Colonic mucosa (tissue), 4 donors: ENCODE measurements at places on chromosomes 16 and 17.

DNA sequence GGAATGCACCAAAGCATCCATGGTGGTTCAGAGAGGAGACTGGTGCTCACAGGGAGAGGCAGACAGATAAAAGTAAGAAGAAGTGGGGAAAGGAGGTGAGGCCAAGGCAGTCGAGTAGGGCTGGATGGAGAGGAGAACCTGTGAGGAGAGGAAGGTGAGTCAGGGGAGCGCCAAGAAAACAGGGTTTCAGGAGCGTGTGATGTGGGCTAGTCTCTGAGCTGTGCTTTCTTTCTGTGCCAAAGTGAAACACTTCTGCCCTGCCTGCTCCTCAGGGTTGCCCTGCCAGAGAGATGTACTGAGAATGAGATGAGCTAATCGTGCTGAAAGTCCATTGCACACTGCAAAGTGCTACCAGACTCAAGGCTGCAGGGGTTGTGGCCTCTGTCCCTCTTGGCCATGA is 310.7 kb upstream of the CCL2 start:
- no peak for DNase-seq

- DNase-seq, result no peak
Measured at GRCh38 chr17:34843682-34844081, 117.6 kb downstream of the CCT6B start.

DNA sequence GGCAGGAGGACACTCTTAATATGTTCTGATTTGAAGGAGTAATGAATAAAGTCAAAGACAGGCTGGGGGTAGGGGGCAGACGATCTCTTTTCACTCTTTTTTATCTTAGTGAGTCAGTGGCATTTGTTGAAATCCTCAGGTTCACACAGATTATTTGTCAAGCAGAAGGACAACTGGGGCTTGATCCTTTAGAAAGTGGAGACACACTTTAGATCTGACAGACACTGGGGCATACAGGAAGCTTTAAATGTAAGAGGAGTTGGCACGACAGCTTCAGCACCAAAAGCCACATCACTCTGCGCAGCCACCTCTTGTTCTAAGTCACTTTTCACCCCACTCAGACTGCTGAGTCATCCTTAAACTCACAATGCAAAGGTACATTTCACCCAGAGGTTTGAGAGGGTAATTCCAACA is 121.5 kb downstream of the STXBP4 start:
- no peak for DNase-seq

GRCh38 chr16:54118846-54119245 is 167.7 kb downstream of the IRX3 start:
- DNase-seq, result no peak

DNA sequence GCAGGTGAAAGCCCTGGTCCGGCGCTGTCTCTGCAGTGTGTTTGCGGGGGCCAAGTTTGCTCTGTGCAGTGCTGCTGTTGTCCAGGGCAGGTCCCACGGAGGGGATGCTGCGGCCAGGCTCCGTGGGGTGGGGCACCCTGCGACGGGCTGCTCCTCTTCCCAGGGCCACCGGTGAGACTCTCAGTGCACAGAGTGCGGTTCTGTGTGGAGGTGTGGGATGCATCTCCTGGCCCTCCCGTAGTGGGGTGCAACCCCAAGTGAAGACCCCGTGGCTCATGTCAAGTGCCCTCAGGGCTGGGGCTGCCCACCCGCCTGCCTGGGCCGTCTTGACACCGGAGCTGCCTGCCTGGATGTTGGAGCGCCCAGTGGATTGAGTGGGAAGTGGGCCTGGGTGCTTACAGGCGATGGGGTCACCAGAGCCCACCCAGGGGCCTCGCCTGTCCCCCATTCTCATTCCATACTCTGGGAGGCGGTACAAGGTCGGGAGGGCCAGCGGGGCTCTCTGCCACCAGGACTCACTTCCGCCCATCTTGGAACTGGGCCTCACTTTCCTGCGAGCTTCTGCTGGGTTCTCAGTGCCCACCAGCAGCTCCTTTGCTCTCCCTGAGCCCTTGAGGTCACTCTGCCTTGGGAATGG is 119.9 kb downstream of the BANP start:
- no peak for DNase-seq

- no peak for DNase-seq
Measured at GRCh38 chr17:70767102-70767701, 597.9 kb downstream of the KCNJ2 start.

- DNase-seq, result peak; percentile 29
Measured at GRCh38 chr17:37490638-37491614, 1.2 kb downstream of the DUSP14 start.

GRCh38 chr17:8020776-8021564 is 17.9 kb upstream of the ALOX15B start:
- DNase-seq, result no peak

DNA sequence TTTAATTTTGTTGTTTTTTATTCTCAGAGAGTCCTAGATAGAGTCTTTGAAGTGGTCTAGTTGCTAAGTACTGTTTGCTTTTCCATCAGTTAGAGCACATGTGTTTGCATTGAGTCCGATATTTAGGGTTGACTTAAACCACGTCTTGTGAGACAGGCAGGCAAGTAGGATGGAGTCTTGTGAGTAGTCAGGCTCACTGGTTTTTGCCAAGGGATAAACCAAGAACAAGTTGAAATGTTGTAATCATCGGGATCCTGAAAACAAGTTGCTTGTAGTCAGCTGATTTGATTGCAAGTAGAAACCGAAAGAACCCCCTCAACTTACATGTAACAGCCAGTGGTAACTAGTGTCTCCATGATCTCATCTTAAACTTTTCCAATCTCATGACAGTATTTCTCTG is 17.2 kb downstream of the ATP6V0A1 start:
- no peak for DNase-seq

- no peak for DNase-seq
Measured at GRCh38 chr17:34076743-34077631, 178.1 kb upstream of the CCL2 start.

DNA sequence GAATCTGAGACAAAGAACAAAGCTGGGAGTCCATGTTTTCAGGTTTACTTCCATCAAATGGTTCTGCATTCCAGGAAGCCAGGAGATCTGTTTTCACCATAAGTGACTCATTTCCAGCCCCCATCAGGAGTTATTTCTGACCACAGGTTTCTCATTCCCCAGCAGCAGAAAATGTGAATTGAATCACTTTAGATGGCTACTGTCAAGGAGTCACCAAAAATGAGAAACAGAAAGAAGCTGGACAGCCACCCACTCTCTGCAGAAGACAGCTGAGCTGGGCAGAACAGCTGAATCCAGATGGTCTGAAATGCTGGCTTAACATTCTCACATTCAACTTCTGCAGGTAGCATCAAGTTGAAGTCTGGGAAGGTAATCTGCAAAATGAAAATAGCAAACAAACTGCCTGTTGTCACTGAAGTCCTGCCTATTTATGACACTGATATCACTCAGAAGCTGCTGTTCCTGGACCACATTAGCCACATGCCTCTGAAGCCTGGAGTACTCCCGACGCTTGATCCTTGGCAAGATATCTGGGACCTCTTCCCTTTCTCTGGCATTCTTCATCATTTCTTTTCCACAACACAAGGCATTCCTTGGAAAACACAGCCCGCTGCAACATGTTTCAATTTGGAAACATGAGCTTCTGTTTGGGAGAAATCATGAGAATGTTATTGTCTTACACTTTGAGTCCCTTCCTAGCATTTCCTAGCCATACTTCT is 15.3 kb downstream of the CCL11 start:
- DNase-seq, result no peak

DNA sequence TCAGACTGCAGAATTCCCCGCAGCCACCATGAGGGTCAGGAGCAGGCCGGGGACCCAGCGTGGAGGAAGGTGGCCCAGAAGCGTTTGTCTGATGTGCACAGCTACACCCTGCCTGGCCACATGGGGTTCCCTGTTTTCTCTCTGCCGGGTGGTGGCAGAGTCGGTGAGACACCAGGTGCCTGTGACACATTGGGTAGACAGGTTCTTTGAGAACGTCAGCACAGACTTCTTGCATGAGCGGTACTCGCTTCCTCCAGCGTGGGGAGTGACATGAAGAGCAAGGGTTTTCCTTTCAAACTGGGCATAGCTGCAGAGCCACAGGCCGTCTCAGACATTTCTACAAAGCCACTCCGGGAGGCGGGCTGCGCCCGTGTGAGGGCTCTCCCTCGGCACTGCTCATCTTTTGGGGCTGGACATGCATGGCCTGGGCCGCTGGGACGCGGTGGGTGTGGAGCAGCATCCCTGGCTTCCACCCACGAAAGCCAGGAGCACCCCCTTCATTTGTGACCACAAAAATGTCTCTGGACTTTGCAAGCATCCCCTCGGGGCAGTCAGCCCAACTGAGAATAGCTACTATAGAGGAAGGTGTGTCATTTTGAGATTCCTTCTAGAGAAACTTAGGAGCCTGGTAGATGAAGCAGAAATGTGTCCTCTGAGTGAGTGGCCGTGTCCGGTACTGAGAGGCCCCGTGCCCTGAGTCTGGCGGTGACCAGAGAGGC is 26.0 kb downstream of the NME3 start:
- DNase-seq, result no peak

- DNase-seq, result no peak
Measured at GRCh38 chr17:383771-384621, 31.4 kb upstream of the RPH3AL start.

GRCh38 chr17:48244121-48244711 is 136.7 kb downstream of the SNX11 start:
- DNase-seq, result peak; percentile 44

- no peak for DNase-seq
Measured at GRCh38 chr16:1428511-1428910, 2.4 kb upstream of the PERCC1 start.

DNA sequence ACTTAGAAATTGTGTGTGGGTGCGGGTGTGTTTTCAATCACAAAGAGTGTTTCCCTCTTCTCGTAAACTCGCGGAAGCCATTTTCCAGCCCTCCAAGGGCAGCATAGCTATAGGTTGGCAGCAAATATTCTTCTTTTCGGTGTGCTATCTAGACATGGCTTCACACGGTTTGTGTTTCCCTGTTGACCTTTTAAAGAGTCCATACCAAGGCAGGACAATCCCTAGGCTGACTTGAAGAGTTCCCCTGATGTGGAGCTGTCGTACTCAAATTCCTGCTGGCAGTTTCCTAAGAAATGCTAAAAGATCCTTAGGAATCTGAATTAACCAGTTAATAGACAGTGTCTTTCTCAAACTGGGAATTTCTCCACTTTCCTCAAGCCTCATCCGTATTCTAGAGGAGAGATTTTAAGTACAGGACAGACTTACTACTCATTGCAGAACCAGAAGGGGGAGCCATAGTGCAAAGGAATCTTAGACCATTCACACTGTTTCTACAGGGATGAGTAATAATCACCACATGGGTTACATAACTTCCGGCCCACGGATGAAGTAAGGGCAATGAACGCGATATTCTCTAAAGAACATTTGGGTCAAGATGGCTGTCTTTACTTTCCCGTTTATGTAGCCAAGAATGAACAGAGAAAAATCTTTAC is 288.6 kb upstream of the ELAC2 start:
- no peak for DNase-seq

- DNase-seq, result no peak
Measured at GRCh38 chr17:44765965-44766364, 7.2 kb downstream of the ADAM11 start.

DNA sequence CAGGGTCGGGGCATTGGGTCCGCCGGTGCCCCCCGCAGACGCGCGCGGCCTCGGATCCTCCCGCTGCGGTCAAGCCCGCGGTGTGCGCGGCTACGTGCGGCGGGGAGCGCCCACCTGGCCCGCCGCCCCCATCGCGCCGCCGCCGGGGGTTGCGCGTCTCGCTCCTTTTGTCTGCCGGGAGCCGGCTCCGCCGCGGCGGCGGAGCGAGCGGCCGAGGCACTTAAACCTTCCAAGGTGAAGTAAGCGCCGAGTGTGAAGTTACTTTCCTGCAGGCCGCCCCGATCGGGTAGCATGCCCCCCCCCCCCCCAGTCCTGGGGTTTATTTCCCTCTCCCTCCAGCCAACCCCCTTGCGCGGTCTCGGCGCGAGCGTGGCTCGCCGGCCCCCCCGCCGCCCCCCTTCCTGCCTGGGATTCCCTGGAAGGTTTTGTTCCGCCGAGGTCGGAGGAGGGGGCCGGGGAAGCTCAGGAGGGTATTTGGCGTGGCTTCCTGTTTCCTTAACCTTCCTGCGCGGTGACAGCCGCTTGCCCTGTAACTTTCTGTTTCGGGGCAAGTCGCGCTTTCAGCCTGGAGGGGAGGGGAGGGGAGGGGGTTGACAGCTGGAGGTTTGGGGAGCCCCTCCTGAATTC is 56.6 kb upstream of the GSE1 start:
- peak; percentile 71 for DNase-seq

DNA sequence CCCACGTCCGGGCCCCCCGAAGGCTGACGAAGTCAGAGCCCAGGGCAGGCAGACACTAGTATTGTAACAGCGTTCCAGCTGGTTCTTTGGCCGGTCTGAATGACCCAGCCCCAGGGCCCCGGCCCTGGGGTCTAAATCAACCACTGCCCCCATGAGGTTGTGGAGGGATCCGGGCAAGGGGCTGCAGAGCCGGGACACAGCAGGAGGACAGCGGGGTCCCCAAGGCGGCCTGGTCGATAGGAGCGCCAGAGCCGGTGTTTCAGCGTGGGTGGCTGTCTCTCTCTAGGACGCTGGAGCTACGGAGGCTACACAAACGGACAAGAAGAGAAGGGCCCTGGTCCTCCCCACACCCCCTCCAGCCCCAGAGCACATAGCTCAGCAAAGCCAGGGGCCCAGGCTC is 101.8 kb downstream of the RBFOX3 start:
- DNase-seq, result no peak

GRCh38 chr16:11350921-11351335 is 5.7 kb downstream of the RMI2 start:
- DNase-seq, result no peak

- no peak for DNase-seq
Measured at GRCh38 chr16:3216263-3216640, 18.7 kb downstream of the ZNF200 start.

- DNase-seq, result no peak
Measured at GRCh38 chr17:6232732-6233101, 162.5 kb downstream of the WSCD1 start.

GRCh38 chr17:15412606-15413005 is 54.8 kb downstream of the CDRT4 start:
- DNase-seq, result no peak

DNA sequence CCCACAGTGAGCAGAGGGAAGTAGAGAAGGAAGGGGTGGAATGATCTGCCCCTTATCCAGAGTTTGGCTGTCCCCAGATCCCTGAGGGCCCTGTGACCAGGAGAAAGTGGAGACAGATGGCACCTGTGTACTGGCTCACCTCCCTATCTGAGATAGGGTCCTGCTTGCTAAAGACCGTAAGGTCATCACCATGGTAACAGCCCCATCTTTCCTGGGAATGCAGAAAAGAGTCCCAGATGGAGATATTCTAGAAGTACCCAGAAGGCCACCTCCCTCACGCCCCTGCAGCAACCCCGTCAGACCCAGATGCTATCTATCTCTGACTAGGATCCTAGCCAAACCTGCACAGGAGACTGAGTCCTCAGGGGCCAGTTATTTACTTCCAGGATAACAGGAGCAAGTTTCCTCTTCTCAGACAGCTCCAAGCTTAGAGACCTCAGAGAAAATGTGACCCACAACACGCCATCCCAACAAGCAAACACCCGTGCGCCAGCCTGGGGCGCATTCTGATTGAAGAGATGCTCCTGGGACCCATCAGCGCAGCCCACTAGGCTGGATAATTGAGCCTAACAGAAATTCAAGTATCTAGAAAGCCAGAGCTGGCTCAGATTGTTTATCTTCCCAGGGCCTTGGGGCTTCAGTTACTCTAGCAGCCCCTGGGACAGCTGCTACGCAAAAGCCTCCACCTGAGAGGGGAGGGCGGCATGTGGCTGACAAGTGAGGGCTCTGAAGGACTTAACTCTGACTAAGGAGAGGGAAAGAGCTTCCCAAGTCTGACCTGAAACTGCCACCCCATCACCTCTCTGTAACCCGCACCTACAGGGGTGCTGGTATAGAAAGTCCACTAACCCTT is 1.9 kb downstream of the ORMDL3 start:
- no peak for DNase-seq

- no peak for DNase-seq
Measured at GRCh38 chr16:66904428-66904845, 14.2 kb downstream of the CDH16 start.
